ENCODE measurements at places on chromosomes 5 and 9.

- no peak for DNase-seq
Measured at GRCh38 chr9:113987526-113987925, 90.6 kb downstream of the AMBP start.

GRCh38 chr5:63233911-63234310, 655.3 kb downstream of the LRRC70 start:
- DNase-seq = no peak

DNA sequence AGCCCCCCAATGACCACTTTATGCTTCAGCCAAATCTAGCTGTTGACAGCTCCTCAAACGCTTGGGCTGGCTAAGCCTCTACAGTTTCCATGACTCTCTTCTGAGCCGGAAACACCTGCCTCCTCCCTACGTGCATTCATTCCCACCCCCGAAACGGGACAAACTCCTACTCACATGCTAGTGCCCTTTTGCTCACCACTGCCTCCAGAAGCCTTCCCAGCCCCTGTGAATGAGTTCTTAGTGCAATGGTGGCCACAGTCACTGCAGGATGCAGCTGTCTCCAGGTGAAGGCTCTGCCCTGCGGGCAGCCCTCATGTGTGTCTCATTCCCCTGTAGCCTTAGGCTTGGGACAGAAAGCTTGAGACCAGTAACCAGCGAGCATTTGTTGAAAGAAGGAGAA, 68.8 kb upstream of the DAB2IP start:
- no peak for DNase-seq

DNA sequence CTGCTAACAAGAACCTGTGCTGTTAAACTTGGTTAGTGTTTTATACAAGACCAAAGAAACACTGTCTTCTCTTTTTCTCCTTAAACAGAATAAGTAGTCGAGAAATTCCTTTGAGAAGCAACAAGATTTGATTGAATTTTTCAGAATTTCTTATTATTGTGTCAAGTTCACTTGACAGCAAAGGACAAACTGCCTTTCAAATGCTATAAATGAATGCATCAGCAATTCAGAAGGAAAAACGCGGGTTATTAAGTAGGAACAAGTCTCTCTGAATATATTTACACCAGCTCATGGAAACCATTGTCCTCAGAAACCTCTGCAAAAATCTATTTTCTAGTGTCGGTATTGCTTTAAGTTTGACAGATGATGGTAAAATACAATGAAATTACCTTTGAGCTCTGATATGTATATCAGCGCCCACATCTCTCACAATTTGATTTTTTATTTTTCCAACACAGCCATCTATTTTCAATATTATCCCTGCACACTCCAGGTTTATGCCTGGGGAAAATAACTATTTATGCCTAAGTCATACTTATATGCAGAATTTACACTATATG, 4.4 kb downstream of the ATP10B start:
- no peak for DNase-seq

GRCh38 chr9:20087481-20087880, 298.6 kb upstream of the SLC24A2 start:
- no peak for DNase-seq

DNA sequence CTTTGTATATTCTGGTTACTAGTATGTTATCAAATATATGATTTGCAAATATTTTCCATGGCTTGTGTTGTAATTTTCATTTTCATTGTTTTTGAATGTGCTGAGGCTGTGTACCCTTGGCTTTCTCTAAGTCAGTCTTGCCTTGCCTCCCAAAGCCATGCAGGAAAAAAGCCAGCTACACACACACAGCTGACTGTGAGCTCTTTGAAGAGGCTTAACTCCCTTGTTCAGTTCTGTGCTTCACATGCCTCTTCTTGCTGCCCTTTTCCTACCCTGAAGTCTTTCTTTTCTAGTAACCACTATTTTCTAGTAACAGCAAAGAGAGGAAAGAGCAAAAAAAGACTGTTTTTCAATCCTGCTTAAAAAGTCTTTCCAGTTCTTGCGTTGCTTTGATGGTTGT, 53.9 kb downstream of the KCNN2 start:
- no peak for DNase-seq

DNA sequence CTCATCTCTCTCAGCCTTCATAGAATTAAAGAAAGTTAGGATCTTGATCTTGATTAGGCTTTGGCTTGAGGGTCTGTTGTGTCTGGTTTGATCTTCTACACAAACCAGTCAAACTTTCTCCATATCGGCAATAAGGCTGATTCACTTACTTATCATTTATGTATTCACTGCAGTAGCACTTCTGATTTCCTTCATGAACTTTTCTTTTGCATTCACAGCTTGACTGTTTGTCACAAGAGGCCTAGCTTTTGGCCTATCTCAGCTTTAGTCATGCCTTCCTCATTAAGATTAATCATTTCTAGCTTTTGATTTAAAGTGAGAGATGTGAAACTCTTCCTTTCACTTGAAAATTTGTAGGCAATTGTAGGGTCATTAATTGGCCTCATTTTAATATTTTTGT, 62.8 kb downstream of the SH3RF2 start:
- no peak for DNase-seq

DNA sequence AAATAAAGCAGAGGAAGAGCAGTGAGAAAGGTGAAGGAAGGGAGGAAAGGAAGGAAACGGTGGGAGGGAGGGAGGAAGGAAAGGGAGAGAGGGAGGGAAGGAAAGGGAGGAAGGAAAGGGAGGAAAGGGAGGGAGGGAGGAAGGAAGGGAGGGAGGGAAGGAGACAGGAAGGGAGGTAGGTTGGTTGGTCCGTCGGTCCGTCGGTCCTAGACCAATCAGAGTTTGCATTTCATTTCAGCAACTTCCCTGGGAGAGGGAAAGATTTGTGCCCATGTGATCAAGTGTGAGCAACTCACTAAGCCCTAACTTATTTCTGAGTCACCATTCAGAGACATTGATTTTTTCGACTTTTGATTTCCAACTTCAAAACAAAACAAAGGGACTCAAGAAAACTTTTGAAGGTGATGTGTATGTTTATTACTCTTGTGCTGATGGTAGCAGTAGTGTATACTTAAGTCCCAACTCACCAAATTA, 18.8 kb downstream of the NANS start:
- DNase-seq = no peak

GRCh38 chr5:73783828-73784227, 157.8 kb downstream of the ARHGEF28 start:
- no peak for DNase-seq

DNA sequence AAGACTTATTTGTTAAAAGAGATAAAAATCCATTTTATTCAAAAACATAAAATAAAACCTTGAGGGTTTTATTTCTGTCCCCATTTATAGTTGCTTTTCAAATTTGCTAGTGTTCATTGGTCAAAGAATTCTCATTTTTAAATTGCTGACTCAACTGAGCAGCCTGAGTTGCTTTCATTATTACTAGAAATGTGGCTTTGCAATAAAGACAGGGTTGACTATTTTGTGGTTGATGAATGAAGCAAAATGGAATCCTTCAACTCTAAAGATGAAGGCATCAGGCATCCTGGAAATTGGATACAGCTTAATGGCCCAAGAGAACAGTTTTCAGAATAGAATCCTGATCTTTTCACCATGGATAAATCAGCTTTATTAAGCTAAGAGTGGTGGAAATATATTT, 23.9 kb upstream of the PPP3R2 start:
- DNase-seq = no peak

DNA sequence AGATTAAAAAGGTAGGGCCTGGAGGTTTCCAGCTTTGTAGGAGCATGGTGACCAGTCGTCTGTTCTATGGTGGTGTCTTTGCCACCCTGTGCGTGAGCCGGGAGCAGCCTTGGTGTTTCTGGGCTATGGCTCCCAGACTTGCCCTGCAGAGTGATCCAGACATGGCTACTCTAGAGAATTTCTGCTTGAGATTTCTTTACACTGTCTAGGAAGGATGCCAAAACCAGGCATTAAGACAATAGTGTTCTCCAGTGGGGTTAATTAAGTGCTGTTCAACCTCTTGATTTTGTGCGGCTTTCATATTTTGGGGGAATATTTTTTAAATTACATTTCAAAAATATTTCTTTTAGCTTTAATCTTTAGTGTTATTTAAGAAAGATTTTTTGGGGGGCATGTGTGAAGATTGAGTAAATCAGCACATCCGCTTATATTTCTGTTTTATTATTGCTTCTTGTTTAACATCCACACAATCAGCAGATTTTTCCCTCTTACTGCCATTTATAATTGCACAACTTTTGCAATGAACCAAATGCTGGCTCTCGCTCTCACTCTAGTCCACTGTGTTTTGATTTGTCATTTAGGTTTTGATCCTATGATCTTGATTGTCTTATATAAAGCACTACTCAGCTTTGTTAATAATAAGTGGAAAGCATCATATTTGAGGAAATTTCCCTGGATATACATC, 110.5 kb downstream of the RASGRF2 start:
- no peak for DNase-seq

DNA sequence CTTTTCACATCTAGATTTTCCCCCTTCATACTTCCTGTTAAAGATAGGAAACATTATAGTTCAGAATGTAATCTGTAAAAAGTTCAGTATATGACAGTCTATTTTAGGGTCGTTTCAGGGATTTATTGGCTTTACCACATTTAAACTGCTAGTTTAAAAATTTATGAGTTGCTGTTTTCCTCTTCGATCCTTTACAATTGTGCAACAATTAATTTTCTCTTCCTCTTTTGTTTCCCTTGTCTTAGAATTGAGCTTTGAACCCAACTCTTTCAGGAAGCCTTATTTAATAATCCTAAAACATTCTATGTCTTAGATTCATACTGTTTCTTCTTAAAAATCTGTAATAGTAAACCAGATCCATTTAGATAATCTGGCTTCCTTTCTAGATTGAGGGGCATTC, 16.4 kb downstream of the ZSWIM6 start:
- DNase-seq = no peak

- DNase-seq = no peak
Measured at GRCh38 chr9:2241461-2241835, 226.3 kb downstream of the SMARCA2 start.

GRCh38 chr5:101539315-101539714, 636.2 kb upstream of the ST8SIA4 start:
- DNase-seq = no peak

DNA sequence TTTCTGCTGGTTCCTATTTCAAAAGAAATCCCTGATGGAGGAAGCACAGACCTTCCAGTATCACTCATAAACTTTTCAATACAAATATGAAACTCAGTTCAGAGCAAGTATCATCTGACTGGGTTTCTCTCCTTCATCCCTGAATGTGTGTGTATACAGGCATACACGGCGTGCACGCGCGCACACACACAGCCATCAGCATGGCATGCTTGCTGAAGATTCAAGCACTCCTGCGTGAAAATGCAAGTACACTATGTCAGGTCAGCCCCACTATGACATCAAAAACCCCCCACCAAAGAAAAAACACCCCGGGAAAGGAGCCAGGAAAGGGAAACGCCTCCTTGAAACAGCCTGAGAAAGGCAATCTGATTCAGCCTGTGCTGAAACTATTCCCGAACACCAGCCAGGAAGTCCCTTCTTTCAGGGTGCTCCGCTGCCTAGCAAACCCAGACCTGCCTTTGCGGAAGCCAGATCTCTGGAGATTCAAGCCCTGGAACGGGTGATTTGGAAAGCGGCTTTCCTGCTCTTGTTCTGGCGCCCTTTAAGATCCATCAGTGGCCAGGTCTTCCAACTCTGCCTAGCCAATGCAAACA, 831 bp downstream of the KLHL3 start:
- DNase-seq = no peak

- no peak for DNase-seq
Measured at GRCh38 chr5:60455589-60455988, 244.4 kb downstream of the DEPDC1B start.

DNA sequence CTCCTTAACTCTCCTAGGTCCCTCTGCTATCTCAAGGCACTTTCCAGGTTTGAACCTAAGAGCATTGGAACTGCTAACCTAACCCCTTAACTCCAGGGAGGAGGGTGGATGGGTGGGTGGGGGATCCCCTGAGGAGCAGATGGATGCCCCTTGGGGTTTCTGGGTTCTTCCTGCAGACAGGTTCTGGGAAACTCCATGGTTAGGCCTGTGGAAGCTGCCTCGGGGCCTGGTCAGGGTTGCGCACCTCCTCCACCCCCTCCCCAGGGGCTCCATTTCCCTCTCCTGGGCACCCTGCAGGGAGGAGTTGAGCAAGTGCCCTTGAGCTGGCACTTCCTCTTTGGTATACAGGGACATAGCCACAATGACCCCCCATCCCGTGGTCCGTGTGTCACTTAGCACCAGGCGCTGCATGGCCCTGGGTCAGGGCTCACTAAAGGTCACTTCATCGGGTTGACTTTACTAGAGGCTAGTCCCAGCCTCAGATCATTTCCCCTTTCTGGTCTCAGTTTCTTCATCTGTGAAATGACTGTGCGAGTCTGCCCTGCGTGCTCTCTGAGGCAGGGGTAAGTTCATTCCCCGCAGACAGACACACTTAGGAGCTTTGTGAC, 16.0 kb downstream of the CXXC5 start:
- DNase-seq = no peak

DNA sequence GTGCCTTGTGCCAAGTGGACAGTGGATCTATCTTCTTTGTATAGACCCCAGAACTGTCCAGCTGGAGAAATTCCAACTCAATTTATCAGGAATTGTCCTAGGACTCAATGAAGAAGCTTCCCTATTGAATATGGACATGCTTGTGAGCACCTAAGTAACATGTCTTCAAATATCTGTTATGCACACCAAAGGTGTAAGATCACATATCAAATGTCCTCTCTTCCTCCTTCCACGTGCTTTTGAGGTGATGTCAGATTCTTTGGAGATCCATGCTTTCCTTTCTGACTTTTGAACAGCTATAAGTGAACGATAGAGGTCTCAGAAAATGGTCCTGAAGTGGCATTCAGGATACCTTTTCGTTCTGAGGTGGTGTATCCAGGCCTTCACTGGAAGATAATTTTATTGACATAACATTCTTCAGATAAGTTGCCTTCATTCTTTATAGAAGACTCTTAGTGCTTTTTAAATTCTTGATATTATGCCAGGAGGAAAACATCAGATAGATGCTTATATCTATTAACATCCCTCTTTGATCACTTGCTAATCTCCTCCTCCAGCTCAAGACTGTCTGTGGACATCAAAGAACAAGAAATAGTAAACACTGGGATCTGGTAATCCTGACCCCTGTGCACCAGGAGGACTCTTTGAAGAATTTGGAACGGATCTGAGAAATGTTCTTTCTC, 246.4 kb downstream of the SMARCA2 start:
- no peak for DNase-seq

DNA sequence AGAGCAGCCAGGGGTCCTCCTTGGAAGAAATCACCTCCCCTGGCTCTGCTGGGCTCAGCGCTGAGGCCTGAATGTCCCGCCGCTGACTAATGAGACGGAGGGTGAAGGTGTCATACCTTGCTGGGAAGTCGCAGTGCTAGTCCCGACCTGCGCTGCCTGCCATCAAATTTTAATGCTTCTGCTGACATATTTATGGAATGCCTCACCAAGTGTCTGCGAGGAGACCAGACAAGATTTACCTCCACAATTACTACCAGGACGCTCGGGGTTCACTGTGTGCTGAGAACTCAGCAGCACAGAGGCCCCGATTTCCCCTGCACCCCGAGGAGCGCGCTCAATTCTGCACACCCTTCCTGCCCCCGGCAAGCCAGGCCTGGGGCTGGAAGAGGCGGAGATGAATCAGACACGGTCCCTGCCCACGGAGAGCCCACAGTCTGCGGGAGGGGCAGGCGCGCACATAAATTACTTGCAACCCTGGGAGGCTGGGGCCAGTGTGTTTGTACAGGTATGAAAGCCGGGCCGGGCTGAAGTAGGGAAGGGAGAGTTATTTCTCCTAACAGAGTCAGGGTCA, 175.2 kb downstream of the PAX5 start:
- DNase-seq = no peak

All from breast epithelium (tissue), 4 donors.